ENCODE measurements at places on chromosomes 12 and 14.

DNA sequence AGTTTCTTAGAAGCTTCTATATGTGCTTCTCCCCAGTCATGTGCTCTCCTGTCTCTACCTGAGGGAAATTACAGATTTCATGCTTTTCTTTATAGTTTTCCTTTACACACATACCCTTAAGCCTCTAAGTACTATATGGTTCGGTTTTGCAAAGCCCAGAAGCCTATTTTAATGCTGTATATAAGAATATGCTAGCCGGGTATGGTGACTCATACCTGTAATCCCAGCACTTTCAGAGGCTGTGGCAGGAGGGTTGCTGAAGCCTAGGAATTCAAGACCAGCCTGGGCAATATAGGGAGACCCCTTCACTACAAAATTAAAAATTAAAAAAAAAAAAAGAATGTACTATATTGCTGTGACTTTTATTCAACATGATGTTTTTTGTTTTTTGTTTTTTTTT lies 15.4 kb downstream of the DGLUCY start:
- no peak for DNase-seq

DNA sequence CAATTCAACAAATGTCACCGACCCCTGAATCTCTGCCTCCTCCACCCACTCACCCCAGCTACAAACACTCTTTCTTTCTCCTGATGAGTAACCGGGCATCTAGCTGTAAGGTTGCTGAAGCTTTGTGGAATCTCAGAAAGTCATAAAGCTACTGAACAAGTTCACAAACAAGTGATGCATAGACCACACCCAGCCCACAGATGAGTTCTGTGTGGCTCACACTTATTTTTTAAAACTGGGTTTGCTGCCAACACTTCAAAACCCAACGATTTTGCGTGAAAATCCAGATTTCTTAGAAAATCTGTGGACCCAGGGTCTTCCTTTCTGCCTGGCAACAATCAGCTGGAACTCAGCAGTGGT lies 96.1 kb downstream of the APAF1 start:
- no peak for DNase-seq

- DNase-seq: no peak
Measured at GRCh38 chr12:67676624-67677023, 28.1 kb downstream of the DYRK2 start.

DNA sequence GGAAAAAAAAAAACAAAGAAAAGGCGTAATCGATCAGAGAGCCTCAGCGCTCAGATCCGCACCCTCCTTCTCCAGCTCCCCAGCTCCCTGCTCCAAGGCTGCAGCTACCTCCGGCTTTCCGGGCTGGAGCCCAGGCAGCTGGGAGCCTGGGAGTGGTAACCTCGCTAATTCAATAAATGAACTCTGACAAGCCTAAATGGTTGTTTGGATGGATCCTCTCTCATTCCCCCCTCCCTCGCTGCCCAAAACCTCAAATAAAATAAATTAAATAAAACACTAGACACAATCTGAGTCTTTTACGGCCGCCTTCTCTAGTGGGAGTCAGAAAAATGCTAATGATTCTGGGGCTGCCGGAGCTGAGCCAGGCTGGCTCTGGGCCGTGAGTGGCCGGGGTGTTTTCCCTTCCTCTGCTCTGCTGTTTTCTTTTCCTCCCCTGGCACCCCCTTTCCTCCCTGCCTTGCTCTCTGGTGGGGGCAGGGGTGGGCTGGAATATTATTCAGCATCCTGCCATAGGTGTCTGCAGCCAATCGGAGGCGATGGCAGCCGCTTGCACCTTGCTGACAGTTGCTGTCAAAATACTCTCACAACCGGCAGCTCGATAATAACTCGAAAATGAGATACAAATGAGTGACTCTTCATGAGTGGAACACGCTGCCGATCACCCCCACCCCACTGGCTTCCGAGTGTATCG lies 76.1 kb downstream of the RBM19 start:
- DNase-seq: no peak

GRCh38 chr12:64796205-64796845 lies 28.1 kb upstream of the TBC1D30 start:
- peak; percentile 93 for DNase-seq

DNA sequence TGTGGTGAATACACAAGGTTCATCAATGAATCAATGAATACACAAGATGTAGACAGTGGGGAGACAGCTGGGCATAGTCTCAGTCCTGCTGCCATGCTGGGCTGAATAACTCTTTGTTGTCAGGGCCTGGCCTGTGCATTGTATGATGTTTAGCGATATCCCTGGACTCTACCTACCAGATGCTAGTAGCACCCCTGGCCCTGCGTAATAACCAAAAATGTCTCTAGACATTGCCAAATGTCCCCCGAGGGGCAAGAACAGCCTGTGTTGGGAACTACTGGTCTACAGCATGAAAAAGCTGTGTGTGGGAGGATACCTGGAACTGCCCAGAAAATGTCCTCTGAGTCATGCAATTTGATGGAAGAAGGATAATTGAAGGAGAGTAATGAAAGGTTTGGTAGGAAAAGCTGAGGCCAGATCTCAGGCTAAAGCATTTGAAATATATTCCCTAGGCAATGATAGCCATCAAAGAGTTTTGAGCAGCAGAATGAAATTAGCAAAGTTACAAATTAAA lies 128.2 kb downstream of the TMEM30B start:
- DNase-seq: no peak

- no peak for DNase-seq
Measured at GRCh38 chr12:21695986-21696385, 38.3 kb upstream of the LDHB start.

- DNase-seq: peak; percentile 67
Measured at GRCh38 chr14:106844608-106845285, 1318.4 kb downstream of the TMEM121 start.

- peak; percentile 42 for DNase-seq
Measured at GRCh38 chr12:49055978-49056754, 4.4 kb downstream of the KMT2D start.

- DNase-seq: no peak
Measured at GRCh38 chr14:60323199-60323896, 74.3 kb downstream of the PPM1A start.

DNA sequence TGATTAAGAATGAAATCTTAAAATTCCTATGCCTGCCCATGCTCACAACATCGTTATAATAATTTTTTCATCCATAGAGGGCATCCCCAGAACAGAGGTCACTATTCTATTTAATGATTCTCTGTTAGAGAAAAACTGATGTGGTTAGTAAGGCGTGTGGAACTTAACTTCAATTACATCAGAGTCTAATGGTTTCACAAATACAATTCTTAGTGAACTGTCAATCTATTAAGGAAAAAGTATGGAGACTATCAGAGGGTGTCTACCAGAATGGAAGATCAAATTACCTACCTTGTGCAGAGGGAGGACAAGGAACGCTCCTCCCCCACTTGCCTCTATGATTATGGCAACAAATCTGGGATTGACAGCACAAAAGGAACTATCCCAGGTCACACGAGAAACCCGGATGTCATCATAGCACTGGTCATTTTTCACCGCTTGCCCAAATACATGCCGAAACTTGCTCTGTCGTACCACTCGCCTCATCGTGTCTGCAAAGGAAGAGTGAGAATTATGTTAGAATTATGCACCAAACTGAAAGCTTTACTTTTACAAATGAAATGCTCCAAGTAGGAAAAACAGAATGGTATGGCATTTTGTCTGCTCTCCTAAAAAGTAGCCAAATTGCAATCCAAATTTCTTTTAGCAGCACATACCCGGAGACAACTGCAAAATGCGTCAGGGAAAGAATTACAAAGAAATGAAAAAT lies 30.3 kb downstream of the CORO1C start:
- no peak for DNase-seq

GRCh38 chr14:77589099-77589498 lies 27.3 kb downstream of the SPTLC2 start:
- no peak for DNase-seq

- no peak for DNase-seq
Measured at GRCh38 chr12:89999699-90000505, 291.3 kb upstream of the ATP2B1 start.

GRCh38 chr14:69430306-69430939 lies 31.9 kb downstream of the SLC39A9 start:
- DNase-seq: no peak

GRCh38 chr12:76020731-76021672 lies 10.6 kb downstream of the PHLDA1 start:
- peak; percentile 45 for DNase-seq

DNA sequence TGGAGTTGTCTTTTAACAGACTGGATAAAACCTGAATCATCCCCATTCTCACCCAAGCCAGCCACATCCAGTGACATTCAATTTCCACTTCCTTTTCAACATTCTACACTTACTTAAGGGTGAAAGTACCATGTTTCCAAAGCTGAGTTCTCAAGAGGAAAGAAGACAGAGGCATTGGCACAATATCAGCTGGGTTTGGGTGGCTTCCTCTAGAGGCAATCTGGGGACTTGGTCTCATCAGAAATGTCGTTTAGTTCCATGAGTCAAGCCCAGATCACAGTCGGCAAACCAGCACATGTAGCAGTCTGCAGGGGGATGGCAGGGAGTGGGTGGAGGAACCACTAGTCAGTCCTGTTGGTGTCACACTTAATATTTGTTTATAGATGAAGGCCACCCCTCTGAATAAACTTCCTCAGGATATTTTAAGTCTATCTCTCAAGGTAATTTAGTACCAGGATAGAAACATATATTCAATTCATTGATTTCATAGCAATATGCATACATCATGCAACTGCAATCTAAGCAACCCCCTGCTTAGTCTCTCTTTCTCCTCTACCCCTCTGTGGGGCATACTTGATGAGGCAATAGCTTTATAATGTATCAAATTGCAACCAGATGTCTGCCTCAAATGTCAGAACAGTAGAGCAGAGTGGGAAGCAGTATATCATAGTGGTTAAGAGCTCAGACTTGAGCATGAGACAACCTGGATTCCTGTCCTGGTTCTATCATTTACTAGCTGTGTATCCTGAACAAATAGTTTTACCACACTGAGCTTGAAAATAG lies 3.0 kb downstream of the SRRM4 start:
- no peak for DNase-seq

GRCh38 chr12:46303039-46303666 lies 34.3 kb upstream of the SLC38A1 start:
- peak; percentile 22 for DNase-seq

GRCh38 chr14:58941629-58942028 lies 246.8 kb upstream of the DAAM1 start:
- no peak for DNase-seq

DNA sequence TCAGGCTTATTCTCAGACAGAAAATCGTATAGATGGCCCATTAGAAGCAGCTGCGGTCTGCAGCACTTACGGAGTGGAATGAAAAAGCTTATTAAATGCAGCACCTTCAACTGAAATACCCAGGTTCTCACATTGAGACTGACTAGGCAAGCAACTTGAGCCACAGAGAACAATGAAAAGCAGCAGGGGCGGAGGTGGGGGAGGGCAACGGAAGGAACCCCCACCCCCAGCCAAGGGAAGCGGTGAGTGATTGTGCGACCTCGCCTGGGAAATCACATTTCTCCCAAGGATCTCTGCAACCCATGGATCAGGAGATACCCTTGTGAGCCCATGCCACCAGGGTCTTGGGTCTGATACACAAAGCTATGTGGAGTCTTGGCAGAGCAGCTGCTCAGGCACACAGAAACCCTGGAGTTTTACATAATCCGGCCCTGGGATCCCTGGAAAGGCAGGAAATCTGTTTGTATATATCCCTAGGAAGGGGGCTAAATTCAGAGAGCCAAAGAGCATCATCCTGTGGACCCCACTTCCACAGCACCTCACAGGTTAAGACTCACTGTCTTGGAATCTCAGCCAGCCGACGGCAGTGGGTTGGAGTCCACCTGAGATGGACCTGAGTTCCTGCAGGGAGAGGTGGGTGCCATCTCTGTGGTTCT lies 38.1 kb downstream of the PZP start:
- DNase-seq: no peak

DNA sequence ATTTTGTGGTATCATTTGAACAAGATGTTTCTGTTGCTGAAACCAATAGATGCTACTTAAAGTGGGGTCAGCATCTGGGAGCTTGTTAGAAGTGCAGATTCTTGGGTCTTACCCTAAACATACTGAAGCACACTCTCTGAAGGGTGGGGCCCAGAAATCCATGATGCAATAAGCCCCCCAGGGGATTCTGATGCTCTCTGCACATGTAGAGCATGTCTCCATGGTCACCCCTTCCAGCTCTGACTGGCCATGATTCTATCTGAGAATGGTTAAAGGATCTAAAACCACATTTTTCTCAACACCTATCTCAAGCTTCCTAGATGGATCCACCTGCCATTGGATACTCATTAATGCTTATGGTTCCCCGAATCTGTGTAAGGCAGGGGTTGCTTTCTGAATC lies 20.4 kb downstream of the JDP2 start:
- DNase-seq: no peak

- peak; percentile 91 for DNase-seq
Measured at GRCh38 chr12:46492471-46493085, 120.0 kb upstream of the SLC38A2 start.

GRCh38 chr14:61471297-61472005 lies 150.1 kb downstream of the PRKCH start:
- no peak for DNase-seq

DNA sequence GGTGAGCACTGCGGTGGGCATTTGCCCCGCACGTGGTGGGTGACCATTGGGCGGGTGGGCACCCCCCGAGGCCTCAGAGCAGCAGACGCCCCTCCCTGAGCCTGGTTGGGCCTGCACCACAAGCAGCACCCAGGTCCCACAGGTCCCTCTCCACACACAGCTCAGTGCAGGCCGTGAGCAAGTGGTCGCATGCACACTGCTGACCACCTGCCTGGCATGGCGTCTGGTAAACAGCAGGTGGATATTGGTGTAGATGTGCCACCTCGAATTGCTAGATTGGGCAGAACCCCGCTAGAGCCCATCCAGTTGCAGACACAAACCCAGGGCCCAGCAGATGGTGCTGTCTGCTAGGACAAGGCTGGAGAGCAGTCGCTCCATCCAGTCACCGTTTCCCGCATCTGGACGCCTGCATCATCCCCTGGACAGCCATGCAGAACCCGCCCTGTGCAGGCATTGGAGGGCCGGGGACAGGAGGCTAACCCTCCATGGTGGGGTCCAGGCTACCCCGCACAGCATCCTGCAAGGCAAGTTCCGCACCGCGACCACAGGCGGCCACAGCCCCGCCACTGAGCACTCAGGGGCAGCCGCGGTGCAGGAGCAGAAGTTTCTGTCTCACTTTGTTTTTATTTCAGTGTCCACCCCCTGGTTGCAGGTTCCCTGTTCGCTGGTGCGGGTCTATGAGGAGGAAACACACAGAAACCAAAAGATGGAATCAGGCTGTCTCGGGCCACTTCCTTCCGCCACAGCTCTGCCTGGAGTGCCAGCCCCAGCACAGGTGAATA lies 45.6 kb upstream of the RIMBP2 start:
- peak; percentile 78 for DNase-seq

Data from NCI-H460 (cell line).